ENCODE measurements at places on chromosomes 1 and 21.
A peak's percentile ranks its signal among the peaks of the same experiment; 100 is the strongest.

- DNase-seq: peak; percentile 32
Measured at GRCh38 chr1:53049574-53049967, 12.4 kb upstream of the PODN start.

DNA sequence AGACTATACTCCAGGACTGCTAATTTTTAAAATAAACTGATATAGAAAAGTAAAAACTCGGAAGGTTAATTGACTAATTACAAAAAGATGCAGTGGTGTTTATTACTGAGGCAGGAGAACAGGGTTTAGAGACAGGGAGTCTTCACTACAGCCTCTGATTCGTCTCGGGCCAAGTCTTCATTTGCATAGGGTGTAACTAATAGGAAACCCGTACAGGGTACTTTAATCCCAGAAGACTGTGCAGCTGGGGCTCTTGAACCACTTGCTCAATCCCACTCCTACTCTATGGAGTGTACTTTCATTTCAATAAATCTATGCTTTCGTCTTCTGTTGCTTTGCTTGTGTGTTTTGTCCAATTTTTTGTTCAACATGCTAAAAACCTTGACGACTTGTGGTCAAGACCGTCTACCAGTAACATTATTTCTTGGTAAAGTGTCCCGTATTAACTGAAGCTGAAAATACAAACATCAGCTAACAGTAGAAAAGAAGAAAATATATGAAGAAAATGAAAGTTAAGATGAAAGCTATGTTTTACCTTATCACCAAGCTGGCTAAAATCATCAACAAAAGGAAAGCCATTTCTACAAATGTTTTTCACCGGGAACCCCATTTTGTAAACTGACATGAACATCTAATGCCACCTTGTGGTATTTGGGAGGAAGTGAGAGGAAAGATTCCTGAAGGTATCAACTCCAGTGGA lies 8.0 kb downstream of the SDHB start:
- peak; percentile 69 for DNase-seq

GRCh38 chr21:41361053-41361785 lies 608 bp upstream of the MX2 start:
- DNase-seq: no peak

DNA sequence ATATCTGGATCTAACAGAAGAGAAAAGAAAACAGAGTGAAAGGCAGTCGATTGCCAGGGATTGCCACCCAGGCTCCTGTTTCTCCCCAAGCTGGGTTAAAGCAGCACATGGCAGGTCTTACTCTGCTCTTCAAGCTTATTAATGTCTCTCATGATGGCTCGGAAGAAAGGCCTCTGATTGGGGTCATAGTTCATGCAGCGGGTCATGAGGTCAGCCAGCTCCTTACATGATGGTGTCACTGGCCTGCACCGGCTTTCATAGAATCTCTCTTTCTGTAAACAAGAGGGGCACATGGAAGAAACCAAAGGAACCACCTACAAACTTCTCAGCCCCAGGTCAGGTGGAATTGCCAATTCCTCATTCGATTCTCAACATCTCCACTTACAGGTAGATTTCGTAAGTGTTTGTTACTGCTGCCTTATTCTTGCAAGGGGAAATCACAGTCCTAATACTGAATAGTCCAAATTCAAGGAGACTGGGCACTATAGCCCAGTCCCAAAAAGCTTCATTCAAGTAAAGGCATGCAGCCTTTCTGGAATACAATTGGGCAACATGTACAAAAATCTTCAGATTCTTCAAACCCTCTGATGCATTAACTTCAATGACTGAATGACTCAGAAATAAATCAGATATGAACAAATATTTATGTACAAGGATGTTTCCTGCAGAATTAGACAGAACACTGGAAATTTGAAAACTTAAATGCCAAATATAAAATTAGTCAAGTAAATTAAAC lies 96.6 kb downstream of the RAVER2 start:
- DNase-seq: peak; percentile 34

DNA sequence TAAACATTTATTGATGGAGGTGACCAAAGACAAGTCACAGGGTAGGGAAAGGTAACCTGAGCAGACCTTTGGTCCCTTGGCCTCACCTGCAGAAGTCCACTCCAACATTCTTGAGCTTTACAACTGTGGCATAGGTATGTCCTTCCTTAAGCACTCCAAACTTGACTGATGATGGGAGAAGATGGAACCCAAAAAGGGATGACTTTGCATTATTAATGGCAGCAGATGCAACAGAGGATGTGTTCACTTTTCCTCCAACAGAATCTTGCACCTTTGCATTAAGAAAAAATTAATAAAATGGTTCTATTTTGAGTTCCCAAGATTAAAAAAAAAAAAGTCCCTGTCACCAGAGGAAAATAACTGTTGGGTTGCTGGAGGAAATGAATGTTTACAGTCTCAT lies 42.2 kb downstream of the WDR3 start:
- no peak for DNase-seq
